Activated CD8-positive, alpha-beta memory T cell treated with anti-CD3 and anti-CD28 coated beads for 4 hours (primary cell): ENCODE measurements at places on chromosomes 5 and 9.

- no peak for DNase-seq
These were observed 139.6 kb upstream of the RASA1 start for GRCh38 chr5:87127956-87128687.

DNA sequence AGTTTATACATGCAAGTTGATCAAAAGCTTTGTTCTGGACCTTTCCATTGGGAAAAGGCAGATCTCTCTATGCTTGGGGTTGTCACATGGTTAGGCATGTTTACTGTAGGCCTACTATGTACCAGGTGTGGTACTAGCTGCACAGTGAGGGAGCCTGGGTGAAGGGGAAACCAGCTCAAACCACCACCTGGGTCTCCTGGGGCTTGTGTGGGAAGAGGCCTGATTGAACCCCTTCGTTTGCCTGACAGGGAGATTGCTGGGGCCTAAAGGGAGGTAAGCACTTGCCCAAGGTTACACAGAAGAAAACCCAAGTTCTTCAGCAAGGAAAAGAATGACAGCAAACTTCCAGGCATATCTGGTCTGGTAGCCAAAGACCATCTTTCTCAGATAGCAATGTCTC lies 145.9 kb downstream of the MELK start:
- no peak for DNase-seq

DNA sequence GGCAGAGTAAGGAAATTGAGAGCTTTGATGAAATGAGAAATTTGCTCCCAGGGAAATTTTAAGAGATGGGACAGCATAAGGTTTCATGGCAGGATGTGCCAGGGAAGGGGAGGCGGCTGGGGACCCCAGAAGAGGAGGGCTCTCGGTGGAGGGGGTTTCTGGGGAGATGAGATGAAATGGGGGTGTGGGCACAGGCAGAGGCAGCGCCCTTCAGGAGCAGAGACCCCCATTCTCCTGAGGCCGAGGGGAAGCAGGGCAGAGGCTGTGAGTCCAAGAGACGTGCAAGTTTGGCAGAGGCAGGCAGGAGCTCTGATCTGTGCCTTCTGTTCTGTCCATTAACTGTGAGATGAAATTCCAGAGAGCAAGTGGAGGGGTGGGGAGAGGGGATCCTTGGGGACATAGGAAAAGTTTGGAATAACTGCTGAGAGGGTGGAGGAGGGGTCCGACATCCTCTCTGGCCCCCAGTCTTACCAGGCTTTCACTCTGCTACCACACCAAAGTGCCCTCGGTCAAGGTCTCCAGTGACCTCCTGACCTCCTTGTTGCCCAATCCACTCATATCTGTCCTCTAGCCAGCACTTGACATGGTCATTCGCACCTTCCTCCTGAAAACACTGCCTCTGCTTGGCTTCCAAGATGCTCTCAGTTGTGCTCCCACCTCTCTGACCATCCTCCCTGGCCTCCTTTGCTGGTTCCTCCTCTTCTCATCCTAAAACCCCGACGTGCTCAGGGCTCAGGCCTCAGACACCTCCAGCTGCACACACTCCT lies 108.1 kb upstream of the MVB12B start:
- no peak for DNase-seq

DNA sequence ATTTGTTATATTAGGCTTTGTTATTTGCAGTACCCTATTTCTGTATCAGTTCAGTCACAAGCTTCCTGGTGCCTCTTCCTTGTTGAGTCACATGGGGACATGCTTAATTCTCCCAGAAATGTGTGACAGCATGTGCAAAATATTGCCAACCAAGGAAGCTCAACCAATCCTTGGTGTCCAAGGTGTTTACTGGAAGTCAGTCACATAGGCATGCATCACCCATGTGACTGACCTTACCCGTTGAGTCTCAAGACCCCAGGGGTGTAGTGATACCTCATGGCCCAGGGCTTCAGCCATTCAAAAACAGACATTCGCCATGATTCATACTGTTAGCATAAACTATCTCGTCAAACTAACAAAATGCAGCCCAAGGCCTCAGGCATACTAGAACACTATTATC lies 9.3 kb upstream of the ANKDD1B start:
- DNase-seq: no peak

DNA sequence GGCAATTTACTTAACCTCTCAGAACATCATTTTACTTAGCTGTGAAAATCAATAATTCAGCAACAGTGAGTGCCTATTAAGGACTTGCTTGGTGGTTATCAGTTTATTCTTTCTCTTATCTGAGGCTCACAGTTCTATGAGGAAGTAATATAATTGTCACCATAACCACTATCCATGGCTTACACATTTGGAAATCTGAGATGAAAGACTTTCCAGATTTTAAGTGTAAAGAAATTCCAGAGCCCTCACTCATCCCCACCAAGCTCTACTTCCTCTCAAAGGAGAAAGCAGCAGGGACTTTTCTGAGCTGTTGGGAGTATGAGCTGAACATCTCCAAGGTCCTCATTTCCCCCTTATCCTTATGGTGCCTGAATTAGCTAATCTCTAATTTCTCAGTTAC lies 321.5 kb downstream of the FBXL7 start:
- DNase-seq: no peak

DNA sequence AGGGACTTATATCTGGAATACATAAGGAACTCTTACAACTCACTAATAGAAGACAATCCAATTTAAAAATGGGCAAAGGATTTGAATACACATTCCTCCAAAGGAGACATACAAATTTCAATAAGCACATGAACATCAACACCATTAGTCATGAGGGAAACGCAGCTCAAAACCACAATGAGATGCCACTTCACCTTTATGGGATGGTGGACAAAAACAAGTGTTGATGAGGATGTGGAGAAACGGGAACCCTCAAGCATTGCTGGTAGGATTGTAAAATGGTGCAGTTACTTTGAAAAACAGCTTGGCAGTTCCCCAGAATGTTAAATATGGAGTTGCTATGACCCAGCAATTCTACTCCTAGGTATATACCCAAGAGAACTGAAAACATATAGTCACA lies 72.7 kb upstream of the IER5L start:
- no peak for DNase-seq

DNA sequence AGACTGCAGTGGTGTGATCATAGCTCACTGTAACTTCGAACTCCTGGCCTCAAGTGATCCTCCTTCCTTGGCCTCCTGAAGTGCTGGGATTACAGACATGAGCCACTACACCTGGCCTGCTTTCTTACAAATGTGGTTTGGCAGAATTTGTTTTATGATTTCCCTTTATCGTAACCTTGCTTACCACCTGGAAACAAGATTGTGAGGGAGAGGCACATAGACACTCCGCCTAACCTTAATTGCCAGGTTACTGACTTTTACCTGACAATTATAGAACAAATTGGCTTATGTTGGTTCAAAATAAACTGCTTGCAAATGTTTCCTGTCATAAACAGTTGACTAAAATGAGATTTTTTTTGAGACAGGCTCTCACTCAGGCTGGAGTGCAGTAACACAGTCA lies 26.8 kb upstream of the HMGCR start:
- no peak for DNase-seq

GRCh38 chr9:132040808-132041207 lies 38.9 kb downstream of the MED27 start:
- no peak for DNase-seq

- no peak for DNase-seq
These were observed 433.7 kb downstream of the ENC1 start for GRCh38 chr5:74206579-74207550.

DNA sequence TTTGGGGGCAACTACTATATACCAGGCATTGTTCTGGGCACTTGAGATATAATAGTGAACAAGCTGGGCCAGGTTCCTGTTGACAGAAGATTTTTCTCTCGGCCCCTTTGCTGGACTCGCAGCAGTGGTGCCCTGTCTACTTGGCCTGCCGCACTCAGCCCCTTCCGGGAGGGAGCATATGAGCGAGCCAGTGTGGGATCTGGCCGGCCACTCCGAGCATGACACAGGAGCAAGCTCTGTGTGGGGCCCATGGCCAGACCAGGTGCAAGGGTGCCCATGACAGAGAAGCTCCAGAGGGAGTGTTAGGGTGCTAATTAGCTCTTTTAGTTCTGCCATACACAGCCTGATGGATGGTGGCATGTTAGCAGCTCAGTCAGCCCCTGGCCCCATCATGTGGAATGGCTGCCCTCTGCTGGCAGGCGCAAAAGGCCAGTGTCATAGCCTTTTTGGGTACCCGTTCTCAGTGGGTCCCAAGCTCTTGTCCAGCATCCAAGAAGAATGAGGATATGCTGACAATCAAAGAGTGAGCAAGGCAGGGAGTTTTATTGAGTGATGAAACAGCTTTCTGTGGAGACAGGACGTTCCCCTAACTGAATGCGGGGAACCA lies 9.3 kb upstream of the KIF4B start:
- no peak for DNase-seq

DNA sequence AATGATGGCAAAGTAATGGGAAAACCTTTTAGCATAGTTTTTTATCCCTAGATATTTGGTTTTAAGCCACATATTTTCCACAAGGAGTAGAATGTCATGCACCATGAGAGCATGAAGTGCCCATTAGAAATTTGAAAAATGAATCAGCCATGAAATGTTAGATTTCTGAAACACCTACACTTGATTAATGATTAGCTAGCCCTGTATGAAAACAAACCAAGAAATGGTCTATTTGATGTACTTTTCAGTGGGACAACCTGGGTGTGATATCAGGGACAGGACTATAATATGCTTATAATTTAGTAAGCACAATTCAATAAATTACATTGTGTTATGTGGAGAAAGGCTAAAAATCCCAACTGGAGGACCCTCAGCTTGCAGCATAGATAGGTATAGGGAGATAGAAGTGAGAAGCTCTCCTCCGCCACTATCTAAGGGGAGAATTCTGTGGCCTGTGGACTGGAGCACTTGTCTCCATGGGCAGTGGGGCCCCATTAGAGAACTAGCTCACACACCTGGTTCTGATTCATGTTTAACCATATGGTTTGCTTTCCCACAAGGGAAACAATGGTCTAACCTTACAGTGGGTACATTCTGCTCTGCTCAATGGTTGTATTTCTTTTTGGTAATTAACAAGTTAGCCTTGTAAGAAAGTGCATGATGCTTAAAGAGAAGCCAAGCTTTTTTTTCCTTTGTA lies 35.2 kb downstream of the NUP214 start:
- DNase-seq: no peak

DNA sequence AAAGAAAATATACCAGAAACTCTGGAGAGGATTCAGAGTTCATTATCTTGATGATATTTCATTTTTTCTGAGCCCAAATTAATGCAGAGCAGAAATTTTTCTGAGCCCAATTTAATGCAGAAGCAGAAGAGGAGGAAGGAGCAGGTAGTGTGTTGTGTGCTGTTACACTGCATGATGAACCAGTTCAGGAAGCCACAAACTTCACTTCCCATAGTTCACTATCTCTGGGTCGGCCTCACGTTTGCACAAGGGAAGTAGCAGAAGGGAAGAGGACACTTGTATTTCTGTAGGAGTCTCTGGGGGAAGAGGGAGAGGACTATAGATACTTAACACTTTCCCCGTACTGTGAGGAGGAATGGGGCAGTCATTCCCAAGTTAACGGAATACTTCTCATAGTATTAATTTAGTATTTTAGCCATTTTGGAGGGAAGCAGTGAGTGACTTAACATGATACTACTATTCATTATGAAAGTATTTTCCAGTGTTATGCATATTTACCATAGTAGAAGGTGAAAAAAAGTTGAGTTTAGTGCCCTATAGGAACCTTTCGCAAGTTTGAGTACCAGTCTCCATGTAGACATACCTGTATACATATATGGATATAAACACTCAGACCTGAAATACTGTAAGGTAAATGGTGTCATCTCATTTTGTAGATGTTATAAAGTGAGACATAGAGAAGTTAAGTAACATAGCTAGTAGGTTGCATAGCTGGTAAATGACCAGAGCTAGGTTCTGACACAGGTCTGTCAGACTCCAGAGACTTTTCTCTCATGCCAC lies 30.0 kb downstream of the XPA start:
- no peak for DNase-seq

- DNase-seq: no peak
These were observed 85.1 kb downstream of the ACER2 start for GRCh38 chr9:19493876-19494275.

DNA sequence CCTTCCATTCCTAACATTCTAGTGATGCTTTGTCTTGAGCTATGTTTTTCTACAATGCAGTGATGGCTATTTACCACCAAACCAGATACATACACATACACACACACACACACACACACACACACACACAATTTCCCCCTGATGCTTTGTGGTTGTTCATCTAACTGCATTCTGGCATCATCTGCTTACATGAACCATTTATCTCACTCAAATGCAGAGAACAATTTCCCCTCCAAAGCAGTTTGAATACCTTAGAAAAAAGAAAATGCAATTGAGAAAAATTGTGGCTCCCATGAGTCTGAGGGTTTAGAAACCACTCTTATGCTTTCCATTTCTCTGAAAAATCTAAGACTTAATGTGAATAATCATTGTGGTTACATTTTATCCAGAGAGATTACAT lies 1024.8 kb downstream of the TLE4 start:
- DNase-seq: no peak

DNA sequence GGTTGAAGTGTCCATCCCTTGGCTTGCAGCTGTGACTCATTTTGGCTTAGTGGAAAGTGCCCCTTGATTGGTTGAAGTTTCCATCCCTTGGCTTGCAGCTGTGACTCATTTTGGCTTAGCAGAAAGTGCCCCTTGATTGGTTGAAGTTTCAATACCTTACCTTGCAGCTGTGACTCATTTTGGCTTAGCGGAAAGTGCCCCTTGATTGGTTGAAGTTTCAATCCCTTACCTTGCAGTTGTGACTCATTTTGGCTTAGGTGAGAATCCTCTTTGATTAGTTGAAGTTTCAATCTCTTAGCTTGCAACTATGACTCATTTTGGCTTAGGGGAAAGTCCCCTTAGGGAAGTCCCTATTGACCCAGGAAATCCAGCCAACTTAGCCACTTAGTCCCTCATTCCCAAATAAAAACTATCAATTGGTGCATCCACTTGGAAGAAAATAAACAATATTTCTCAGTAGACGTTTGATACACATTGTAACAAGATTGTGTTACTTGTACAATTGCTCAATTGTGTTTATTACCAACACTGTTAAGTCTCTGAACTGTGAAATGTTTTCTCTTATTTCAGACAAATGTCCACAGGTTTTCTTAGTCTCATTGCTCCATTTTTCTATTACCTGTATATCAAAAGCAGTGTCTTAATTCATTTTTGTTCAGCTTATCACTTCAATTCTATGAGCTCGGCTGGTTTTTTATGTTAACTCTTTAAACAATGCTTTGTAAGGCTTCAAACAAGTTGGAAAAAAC lies 2308.8 kb upstream of the ACO1 start:
- DNase-seq: no peak

DNA sequence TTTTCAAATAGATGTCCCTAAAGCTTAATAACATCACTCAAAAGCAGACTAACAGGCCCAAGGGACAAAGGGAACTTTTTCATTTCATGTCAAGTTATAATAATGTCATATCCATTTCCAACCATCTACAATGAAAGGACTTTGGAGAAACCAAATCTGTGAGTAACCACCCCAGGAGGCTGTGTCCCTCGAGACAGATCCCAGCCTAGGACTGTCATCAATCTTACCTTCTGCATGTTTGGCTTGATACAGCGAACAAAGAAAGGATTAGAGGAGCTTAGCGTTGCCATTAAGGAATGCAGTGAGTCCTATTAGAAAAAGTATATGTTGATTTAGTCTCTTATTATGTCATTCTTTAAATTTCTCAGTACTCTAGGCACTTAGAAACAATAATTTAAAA lies 137.8 kb upstream of the RETREG1 start:
- DNase-seq: no peak

- no peak for DNase-seq
These were observed 39.2 kb downstream of the NUP188 start for GRCh38 chr9:128986671-128987070.

GRCh38 chr9:101628173-101628572 lies 33.4 kb upstream of the PPP3R2 start:
- no peak for DNase-seq
